ENCODE measurements at places on chromosomes 3 and 15.
A peak's percentile ranks its signal among the peaks of the same experiment; 100 is the strongest.

- no peak for DNase-seq
Measured at GRCh38 chr15:78617076-78617475, 3.7 kb downstream of the CHRNA3 start.

DNA sequence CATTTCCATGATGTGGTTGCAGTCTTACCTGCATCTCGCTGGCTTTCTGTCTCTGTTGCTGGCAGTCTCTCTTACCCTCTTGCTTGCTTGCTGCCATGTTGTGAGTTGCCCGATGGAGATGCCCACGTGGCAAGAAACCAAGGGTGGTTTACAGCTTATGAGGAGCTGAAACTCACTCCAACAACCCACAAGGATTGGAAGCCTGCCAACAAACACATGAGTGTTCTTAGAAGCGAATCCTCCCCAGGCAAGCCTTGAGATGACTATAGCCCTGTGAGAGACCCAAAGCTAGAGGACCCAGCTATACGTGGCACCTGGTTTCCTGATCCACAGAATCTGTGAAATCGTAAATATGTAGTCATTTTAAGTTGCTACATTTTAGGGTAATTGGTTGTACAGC lies 490.9 kb upstream of the ADAMTS9 start:
- no peak for DNase-seq

DNA sequence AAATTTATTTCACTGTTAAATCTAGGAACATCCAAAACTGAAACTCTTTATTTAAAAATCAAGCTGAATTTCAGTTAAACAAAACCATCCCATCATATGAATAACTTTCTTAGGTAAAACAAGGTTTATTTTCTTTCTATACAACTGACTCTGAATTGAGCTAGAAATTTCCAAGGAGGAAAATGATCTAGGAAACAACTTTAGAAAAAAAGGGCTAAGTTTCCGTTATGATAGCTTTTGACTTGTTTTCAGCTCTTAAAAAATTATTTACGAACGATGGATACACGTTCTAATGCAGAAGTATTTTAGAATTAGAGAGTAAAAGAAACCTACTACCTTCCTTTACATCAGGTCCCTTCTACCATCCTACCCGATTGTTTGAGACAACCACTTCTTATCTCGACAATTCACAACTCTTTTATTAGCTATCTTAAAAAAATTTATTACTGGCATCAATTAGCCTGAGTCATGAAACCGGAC lies 1.8 kb upstream of the IGF1R start:
- DNase-seq = no peak

- DNase-seq = no peak
Measured at GRCh38 chr15:80507131-80507530, 102.9 kb downstream of the ARNT2 start.

GRCh38 chr3:128475355-128475754 lies 8.7 kb upstream of the DNAJB8 start:
- no peak for DNase-seq

GRCh38 chr3:10833855-10834414 lies 17.9 kb downstream of the SLC6A11 start:
- no peak for DNase-seq

DNA sequence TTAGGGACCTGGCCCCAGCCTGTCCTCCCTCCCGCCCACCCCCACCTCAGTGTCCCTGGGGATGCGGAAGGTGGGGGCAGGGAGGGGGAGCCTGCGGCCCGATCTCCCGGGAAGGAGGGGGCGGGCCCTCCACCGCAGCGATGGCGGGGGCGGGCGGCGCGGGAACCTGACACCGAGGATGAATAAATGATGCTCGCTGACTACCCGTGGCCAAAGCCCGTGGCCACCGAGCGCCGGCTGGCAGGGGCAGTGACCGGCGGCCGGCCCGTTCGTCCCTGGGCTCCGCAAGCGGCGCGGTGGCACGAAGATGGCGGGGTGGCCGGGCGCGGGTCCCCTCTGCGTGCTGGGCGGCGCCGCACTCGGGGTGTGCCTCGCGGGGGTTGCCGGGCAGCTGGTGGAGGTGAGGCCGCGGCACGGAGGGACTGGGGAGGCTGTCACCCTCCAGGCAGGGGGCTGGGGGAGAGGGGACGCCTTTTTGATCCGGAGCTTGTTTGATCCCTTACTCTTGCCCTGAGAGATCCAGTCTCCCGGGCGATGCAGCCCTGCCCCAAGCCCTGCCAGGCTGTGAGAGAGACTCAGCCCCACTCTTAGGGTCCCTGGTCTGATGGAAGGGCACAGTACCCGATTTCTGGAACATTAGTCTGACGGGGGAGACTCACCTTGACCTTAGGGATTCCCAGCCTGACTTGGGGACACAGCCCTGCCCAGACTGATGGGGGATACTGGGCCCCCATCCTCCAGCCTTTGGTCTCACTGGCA lies at the start of gene TMIE:
Gene TMIE (plus strand): TSS at position 212 of the 759 bp plus-strand sequence. CDS start 96 bp downstream, at position 308.
- no peak for DNase-seq

GRCh38 chr15:52338891-52339290 lies 43.3 kb upstream of the MYO5C start:
- no peak for DNase-seq

GRCh38 chr15:89926158-89926557 lies 13.4 kb upstream of the ARPIN start:
- DNase-seq = no peak

DNA sequence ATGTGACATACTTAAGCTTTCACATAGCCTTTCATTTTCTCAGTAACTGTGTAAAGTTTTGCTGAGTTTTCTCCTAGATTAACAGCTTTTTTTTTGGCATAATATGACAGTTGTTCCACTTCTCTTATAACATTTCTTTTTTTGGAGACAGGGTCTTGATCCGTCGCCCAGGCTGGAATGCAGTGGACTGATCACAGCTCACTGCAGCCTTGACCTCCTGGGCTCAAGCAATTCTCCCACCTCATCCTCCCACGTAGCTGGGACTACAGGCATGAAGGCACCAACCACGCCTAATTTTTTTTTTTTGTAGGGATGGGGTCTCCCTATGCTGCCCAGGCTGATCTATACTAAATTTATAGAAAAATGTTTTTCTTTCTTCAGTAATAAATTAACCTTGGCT lies 30.1 kb downstream of the DLG1 start:
- no peak for DNase-seq

DNA sequence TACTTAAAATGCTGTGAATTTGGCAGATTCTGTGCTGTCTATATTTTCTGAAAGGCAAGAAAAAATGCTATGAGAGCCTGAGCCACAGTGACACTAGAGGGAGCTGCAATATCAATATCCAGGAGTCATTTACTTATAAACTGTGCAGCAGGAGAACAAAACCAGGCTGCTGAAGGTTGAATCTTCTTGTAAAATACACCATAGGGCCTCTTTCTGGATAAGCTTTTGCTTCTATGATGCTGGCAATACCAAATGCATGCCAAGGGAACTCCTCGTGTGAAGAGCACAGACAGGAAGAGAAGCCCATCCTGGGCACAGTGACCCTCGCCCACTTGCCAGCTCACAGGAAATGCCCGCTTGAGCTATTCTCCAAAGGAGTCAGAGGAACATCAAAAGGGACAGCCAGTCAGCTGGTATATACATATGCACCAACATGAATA lies 48.0 kb upstream of the TSPAN3 start:
- DNase-seq = no peak

- DNase-seq = peak; percentile 15
Measured at GRCh38 chr15:56537881-56538280, 72.9 kb upstream of the MNS1 start.

GRCh38 chr3:31004025-31004678 lies 109.7 kb upstream of the GADL1 start:
- DNase-seq = no peak

DNA sequence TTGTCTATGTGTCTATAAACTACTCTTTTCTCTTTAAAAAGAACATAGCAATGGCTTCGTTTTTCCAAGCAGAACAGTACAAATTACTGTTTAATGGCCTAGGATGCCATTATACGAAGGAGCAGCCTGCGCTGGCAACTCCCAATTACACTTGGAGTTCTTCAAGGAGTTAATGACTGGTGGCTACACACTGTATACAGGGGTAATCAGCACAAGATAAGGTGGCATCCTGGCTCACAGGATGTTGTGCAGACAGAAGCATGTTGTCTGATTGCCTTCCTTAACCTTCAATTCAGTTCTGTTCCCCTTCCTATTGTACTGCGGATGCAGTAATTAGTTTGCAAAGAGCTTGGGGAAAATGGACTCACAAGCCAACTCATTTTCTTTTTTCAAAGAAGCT lies 250.7 kb upstream of the ROBO2 start:
- DNase-seq = no peak

DNA sequence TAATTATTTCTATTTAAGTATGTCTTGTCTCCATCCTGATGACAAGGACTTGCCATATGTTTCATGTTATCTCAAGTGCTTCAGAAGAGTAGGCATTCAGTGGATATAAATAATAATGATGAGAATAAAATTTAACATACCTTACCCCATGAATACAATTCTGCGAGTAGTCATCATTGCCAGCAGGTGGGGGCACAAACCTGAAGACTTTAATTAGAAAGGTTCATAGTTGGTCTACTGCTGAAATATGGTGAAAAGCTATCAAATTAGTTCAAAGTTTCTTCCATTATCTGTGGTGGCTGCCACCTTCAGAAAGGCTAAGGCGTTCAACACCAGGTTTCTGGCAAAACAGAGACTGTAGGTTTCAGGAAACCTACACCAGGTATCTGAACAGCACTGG lies 100.9 kb downstream of the P3H2 start:
- DNase-seq = no peak

DNA sequence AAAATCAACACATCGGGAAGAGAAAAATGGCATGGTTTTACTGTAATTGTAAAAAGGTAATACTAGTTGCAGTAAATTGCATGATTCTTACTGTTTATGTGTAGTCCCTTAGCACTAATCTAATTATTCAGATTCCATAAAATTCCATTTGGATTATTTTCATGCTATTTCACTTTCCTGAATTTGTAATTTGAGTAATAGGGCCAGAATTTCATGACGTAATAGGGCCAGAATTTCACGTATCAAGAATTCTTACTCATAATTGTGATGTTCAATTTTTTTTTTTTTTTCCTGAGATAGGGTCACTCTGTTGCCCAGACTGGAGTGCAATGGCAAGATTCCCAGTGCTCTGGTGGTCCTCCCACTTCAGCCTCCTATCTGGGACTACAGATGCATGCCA lies 2.9 kb upstream of the U2SURP start:
- no peak for DNase-seq

Data from T-helper 9 cell (primary cell).